Hepatic stellate cell (primary cell): ENCODE measurements at places on chromosomes 16 and 17.

- peak; percentile 98 for DNase-seq
Measured at GRCh38 chr17:76103274-76104139, at the start of gene EXOC7. EXOC7 (minus strand) TSS chr17:76103787; CDS start chr17:76103692, 95 bp downstream.

- peak; percentile 80 for DNase-seq
Measured at GRCh38 chr16:66660422-66661209, 35.9 kb downstream of the CMTM4 start.

- peak; percentile 17 for DNase-seq
Measured at GRCh38 chr16:31529108-31529936, 1.6 kb downstream of the AHSP start.

DNA sequence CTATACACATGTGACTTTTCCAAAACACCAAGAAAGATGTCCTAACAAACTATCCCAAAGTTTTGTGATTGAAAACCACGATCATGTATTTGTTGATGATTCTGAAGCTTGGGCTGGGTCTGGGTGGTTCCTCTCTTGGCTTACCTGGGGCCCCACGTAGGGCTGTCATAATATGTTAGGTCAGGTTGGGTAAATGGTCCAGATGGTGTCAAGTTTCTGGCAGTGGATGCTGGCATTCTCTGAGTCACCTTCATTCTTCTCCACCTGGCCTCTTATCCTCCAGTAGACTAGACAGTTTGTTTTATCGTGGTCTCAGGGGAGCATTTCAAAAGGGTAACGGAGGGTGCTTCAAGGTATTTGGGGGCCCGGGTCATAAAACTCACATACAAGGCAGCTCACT, 39.4 kb downstream of the SYCE1L start:
- no peak for DNase-seq

GRCh38 chr16:3656491-3657468, 2.3 kb downstream of the DNASE1 start:
- no peak for DNase-seq

- DNase-seq: no peak
Measured at GRCh38 chr16:309476-309875, 26.5 kb downstream of the PDIA2 start.

- DNase-seq: no peak
Measured at GRCh38 chr16:79286646-79287423, 313.7 kb downstream of the MAF start.

DNA sequence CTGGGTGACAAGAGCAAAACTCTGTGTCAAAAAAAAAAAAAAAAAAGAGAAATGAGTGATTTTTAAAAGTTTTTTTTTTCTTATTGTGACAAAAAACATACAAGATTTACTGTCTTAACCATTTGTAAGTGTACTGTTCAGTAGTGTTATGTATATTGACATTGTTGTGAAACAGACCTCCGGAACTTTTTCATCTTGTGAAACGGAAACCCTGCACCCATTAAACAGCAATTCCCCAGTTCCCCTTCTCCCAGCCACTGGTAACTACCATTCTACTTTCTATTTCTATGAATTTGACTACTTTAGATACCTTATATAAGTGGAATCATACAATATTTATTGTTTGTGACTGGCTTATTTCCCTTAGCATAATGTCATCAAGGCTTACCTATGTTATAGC, 18.7 kb downstream of the DUS2 start:
- DNase-seq: no peak

- no peak for DNase-seq
Measured at GRCh38 chr17:64443086-64443760, 5.7 kb upstream of the MILR1 start.

DNA sequence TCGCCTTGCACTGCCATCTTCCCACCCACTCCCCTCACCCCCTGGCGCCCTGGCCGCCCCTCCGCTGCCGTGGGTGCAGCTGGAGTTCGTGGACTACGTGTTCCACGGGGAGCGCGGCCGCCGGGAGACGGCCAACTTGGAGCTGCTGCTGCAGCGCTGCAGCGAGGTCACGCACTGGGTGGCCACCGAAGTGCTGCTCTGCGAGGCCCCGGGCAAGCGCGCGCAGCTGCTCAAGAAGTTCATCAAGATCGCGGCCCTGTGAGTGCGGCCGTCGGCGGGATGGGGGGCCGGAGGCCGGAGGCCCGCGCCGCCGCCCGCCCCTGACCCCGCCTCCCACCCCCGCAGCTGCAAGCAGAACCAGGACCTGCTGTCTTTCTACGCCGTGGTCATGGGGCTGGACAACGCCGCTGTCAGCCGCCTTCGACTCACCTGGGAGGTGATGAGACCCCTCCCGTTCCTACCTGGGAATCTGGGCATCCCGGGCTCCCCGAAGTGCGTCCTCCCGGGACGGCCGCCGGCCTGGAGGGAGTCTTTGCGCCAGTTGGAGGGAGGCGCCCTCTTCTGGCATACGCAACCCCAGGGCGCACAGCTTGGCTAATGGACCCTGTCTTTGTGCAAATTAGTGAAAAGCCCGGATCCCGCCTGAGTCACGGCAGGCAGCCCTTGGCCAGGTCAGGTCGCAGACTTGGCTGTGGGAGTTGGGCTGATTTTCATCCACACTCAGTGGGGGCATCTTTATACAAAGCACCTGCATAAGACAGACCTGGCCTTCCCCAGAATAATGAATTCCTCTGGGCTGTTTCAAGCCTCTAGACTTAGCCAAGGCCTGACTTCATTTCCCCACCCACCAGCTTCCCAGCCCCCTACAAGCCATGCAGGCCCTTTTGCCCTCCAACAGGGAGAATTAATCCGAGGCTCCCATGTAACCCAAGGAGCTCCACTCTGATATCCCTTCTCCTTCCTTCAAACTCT, 14.3 kb downstream of the RAPGEFL1 start:
- peak; percentile 84 for DNase-seq

DNA sequence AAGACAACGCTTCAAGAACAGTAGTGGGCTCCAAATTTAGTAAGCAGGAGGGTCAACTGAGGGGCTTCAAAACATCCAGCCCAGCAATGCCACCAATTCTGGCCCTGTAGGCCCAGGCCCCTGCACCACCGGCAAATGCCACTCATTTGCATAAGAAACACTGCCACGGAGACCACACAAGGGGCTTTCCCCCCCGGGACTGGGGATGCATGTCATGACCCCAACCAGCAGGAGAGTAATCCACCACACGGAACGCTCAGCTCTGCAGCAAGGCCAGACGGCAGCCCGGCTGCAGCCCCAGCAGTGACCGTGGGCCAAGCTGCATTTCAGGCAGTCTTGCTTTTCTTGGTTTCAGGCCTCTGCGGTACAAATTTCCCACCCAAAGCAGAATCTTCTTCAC, 14.1 kb downstream of the TMEM11 start:
- no peak for DNase-seq

DNA sequence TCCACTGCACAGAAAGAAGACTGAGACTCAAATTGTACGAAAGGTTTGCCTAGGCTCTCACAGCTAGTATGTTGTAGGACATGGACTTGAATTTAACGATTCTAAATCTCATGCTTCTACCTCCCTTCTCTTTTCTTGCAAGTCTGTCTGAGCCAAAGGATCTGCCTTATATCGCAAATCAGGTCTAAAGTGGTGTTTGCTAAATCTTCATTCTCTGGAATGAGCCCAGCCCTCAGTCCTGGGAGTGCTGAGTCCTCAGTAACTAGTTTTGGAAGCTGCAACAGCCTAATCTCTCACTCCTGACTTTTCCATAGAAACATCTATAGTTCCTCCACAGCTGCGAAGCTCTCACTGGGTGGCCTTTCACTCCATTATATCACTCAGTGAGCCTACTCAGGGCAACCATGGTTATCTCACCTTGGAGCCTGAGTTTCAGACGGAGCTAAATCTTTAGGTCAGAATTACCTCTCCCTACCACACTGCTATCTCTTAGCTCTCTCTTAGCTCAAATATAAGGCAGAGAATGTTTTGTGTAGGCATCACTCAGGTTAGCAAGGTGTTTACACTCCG, 575.5 kb upstream of the C16orf82 start:
- DNase-seq: no peak

GRCh38 chr16:86035906-86036305, 136.9 kb downstream of the IRF8 start:
- no peak for DNase-seq

GRCh38 chr17:35878361-35878760, 1.8 kb downstream of the CCL5 start:
- DNase-seq: no peak

DNA sequence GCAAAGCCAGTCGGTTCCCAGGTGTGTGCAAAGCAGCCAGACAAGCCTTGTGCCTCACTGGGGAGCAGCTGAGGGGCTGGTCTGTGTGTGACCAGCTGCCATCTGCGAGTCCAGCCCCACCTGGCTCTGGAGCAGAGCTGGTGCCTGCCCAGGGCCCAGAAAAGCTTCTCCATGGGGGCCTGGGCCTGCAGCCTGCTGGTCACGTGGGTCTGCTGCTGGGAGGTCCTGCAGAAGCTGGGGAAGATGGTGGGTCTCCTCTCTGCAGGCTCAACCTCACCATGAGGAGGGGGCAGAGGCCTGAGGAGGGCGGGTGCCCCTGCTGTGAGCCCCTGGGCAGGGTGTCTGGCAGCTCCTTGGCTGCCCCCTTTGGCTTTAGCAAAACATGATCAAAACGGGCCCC, 71.9 kb downstream of the ENGASE start:
- DNase-seq: no peak

GRCh38 chr16:20868890-20869289, 31.3 kb downstream of the DCUN1D3 start:
- DNase-seq: peak; percentile 38

- no peak for DNase-seq
Measured at GRCh38 chr17:17275971-17276370, 5.1 kb downstream of the COPS3 start.

- no peak for DNase-seq
Measured at GRCh38 chr17:9290226-9290613, 268.9 kb downstream of the NTN1 start.

DNA sequence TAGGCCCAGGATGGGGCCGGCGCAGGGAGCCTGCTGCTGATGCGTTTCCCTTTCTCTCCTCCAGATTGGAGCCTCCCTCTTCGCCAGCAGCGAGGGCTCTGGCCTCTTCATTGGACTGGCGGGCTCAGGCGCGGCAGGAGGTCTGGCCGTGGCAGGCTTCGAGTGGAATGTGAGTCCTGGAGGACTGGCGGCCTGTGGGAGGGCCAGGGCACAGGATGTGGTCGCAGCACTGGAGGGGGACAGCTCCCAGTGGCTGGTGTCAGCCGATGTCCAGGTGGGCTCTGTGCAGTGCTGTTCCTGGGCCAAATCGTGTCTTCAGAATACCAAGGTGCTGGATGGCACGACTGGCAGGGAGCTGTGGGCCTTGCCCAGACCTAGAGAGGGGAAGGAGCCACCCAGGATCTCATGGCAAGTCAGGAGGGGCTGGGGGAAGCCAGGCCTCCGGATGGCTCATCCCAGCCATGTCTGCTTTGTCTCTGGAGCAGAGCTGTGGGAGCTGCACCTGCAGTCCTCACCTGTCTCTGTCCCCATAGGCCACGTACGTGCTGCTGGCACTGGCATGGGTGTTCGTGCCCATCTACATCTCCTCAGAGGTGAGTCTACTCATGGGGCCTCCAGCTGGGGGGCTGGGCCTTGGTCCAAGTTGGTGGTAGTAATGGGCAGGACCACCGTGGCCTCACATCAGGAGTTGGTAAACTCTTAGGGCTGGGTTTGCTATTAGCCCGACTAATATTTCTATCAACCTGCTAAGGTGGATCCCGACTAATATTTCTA, 7.3 kb downstream of the SLC5A10 start:
- no peak for DNase-seq

- DNase-seq: no peak
Measured at GRCh38 chr16:50900391-50900942, 158.6 kb downstream of the CYLD start.

DNA sequence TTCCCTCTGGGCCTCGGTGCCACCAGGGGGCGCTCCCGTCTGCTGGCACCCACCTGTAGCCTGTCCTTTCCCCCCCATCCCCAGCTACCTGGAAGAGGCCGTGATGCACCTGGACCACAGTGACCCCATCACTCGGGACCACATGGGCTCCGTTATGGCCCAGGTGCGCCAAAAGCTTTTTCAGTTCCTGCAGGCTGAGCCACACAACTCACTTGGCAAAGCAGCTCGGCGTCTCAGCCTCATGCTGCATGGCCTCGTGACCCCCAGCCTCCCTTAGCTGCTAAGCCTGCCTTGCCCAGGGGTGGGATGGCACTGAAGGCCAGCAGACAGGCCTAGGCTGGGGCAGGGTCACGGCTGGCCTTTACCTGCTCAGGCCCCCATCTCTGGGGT, 818 bp upstream of the NRN1L start:
- DNase-seq: peak; percentile 89

GRCh38 chr16:48025359-48025758, 130.4 kb downstream of the ABCC12 start:
- DNase-seq: no peak

GRCh38 chr16:88922114-88922825, 54.7 kb downstream of the CBFA2T3 start:
- DNase-seq: peak; percentile 81

DNA sequence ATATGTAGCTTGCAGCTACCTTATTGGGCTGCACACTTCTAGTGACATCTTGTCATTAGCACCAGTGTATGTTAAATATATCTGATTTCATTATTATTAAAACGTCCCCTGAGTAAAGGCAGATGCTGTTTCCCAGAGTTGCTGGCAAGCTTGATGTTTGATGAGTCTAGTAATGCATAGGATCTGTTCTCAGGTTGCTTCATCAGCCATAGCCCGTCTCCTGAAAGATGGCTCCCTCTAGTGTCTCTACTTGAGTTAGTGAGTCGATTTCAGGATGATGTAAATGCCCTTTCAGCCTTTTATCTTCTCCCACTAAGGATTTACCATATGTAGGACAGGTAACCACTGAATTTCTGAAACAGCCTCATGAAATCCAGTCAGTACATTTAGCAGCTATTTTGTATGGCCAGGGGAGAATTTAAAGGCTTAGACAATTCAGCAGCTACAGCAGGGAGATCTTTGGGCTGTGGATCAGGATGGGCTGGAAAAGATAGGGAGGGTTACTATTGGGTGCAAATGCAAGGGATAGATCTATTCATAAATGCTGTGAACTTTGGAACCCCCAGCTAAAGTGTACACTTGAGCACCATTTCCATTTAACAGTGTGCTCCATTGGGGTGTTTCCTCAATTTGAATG, 376.3 kb downstream of the CNTNAP4 start:
- DNase-seq: no peak

DNA sequence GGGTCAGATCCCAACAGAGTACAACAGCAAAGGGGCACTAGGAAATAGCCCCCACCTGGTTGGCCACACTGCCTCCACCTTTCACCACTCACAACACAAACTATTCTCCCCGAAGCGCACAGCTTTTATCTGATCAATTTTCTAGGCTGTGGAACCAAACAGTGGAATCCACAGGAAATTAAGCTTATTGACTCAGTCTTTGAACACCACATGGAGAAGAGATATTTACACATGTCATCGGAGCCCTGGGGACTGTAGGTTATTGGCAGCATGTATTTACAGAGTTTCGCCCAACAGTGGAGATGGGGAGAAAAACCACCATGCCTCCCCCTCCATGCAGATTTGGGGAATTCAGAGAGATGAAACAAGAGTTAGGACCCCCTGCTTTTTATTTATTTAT, 154.8 kb downstream of the XYLT1 start:
- DNase-seq: no peak

- DNase-seq: no peak
Measured at GRCh38 chr16:947255-947921, 23.4 kb downstream of the LMF1 start.

- DNase-seq: no peak
Measured at GRCh38 chr16:57072616-57073275, 19.6 kb upstream of the CPNE2 start.

- peak; percentile 67 for DNase-seq
Measured at GRCh38 chr16:73228649-73229048, 180.7 kb upstream of the ZFHX3 start.
